Activated CD4-positive, alpha-beta memory T cell treated with anti-CD3 and anti-CD28 coated beads for 36 hours (primary cell): ENCODE measurements at places on chromosomes 11 and 22. TPM values are rescaled to one million over a fixed set of nuclear protein-coding genes. Genes with fewer than 3 reads are reported as not detected.
A peak's percentile ranks its signal among the peaks of the same experiment; 100 is the strongest.

DNA sequence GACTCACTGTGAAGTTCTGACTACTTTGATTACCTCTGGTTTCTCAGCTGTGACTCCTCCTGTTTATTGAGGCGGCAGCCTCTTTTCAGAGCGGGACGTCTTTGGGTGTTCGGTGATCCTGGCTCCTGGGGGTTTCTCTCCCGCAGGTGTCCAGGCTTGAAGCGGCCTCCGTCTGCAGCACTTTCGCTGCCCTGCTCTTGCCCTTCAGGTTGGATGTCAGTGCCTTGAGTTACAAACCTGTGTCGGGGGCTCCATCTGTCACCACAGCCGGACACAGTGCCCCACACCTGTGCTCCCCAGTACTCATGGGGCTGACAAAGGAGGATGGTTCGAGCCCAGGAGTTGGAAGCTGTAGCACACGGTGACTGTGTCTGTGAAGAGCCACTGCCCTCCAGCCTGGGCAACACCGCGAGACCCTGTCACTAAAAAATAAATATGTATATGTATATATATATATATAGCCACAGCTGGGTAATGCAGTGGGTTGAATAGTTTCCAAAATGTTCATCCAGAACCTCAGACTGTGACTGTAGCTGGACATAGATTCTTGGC lies 104.1 kb downstream of the BRD1 start:
- DNase-seq, result no peak

- DNase-seq, result no peak
Observed at GRCh38 chr22:20741008-20741633, 32.8 kb upstream of the SERPIND1 start.

- DNase-seq, result no peak
Observed at GRCh38 chr11:93020248-93021046, 51.0 kb downstream of the MTNR1B start.

DNA sequence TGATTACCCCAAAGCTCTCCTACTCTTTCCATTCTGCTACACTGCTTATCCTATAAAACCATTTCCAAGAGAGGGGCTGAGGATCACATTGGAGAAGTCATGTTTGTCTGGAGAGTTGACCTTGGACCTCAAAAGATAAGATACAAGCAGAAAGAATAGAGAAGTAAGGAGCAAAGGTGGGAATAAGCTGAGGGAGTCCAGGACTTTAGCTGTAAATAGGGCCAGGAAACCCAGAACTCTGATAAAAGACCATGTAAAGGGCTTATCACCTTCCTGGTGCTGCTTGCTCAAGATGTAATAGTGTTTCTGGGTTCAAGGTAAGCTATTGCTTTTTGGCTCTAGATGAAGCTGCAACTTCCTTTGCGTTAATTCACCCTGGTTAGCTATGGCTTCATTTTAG lies 32.8 kb upstream of the CCDC90B start:
- DNase-seq, result no peak

DNA sequence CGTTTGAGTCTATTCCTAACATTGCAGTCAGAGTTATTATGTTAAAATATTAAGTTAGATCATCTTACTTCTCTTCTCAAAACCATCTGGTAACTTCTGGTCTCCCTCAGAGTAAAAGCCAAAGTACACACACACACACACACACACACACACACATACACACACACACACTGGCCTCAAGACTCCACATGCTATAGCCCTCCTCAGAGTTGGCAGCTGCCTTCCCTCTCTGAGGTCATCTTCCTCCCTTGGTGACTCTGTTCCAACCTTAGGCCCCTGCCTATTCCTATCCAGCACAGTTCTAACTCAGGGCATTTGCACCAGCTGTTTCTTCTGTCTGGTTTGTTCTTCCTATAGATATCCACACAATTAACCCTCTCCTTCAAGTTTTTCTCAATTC lies 272.0 kb upstream of the SESN3 start:
- no peak for DNase-seq

GRCh38 chr22:37146051-37146385 lies 3.7 kb downstream of the IL2RB start:
- no peak for DNase-seq

GRCh38 chr11:134901955-134902918 lies 490.2 kb upstream of the B3GAT1 start:
- DNase-seq, result no peak

DNA sequence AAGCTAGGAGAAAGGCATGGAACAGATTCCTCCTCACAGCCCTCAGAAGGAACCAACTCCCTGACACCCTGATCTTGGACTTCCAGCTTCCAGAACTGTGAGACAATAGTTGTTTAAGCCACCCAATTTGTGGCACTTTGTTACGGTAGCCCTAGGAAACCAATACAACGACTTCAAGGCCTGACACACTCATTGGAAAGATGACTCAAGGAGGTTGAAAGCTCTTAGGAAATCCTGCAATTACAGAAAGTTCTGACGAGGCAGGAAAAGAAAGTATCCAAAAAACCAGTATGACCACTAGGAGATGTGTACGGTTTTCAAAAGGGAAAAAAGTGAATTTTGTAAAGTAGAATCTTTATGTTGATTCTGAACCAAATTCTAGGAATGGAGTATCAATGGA lies 161.4 kb downstream of the SWAP70 start:
- no peak for DNase-seq

DNA sequence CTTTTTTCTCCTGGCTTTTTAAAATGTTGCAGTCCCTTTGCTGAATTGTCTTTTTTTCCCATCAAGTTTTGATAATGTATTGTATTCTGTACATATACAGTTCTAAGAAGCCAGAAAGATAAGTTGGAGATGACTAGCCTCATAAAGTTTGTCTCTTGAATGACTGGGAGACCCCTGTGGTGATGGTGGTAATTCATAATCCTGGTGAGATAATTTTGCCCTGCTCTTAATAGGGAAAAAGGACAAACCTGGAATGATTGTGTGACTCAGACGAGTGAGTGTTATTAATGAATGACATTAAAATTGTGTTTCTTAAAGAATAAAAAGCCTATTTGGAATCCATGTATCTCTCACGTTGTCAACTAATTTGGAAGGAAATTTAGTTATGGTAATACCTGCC lies 1.2 kb downstream of the HIKESHI start:
- DNase-seq, result no peak

- DNase-seq, result no peak
Observed at GRCh38 chr11:79940165-79940564, 499.3 kb upstream of the TENM4 start.

DNA sequence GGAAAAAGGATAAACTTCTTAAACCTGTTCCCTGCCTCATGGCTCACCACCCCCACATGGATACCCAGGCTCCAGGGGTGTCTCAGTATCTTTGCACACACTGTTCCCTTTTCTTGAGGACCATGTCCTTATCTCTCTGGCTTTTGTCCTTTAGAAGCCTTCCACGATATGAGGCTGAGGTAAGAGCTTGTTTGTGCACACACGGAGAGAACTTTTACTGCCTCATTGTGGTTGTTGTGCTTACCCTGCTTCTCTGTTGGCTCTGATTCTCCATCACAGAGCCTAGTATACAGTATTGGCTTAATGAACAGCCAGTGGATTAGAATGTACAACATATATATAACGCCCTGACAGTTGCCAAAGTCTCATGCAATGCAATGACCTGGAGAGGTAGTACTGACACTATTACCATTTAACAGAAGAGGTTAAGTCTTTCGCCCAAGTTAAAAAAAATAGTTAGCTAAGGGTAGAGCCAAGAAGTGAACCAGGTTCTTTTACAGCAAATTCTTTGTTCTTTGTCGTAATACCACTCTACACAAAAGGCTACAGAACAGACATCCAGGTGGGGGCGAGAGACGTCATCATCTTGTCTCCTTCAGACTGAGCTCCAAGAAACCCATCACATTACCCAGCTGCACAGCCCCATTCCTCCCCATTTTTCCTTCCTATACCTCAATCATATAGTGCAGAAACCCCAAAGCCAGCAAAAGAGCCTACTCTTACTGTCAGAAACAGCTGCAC lies 117.3 kb downstream of the PLEKHA7 start:
- no peak for DNase-seq

DNA sequence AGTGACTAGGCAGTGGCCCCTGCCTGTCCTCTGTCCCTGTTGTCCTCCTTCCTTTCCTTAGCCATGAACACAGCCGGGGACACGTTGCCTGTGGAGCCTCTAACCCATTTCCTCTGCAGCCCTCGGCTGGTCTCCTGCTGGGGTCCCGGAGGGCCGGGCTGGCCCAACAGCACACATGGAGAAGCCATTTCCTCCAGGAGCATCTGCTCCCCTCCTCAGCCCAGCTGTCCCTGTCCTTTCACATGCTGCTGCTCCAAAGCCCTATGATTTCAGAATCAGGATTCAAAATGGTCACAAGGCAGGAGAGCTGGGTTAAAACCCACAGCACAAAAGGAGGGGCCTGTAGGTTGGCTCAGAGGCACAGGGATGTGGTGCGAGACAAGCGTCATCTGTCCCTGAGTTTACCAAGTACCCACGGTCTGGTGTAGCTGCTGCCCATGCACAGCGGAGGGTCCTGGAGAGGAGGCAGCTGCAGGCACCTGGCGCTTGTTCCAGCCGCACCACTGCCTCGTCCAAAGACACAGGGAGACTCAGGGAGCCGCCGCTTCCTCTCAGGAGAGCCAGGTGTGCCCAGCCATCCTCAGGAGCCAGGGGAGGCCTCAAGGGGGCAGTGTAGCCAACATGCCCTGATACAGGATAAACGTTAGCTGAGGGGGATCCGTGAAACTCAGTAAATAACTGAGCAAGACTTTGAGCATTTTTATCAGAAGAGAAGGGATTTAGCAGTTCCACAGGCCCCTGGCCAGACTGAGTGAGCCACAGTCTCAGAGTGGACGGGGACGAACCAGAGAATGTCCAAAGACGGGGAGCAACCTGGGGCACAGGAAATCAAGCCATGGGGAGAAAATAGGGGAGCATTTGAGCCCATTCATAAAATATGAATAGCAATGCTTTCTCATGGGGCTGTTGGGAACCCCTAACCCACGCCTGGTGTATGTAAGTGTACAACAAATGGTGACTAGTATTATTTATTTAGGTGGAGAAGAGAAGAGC lies 3.9 kb upstream of the VSIG10L2 start:
- peak; percentile 69 for DNase-seq

DNA sequence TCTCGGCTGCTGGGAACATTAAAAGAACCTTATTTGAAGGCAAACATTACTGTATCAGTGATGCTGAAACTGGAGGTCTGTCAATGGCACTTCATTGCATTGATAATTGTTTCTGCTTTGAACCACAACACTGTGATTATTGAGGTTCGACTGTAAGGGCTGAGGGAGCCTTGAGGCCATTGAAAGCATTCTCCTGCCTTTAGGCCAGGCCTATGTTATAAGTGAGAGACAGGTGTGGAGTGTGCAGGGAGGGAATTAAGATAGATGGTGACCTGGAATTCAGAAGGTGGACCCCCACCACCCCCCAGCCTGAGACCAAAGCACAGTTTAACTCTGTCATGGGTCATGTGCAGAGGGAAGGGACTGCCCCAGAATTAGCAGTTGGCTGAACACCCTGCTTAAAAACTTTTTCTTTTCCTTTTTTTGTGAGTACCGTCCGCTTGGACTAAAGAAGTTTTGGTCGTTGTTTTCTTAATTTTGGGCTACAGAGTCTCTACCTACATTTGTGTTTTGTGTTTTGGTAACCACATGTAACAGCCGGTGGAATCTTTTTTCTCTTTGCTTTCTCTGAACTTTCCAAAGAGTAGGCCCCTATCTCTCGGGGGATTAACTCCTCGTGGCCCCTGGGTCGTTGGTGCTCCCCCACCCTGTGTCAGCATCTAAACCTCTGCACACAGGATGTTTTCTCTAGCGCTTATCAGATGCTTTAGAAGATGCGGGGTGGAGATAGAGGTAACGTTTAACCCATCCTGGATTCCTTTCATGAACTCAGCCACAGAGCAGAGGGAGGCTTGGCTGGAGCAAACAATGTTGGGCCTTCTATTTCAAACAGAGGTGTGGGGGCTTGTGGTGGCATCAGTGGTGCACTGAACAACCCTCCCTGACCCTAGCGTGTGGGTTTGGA lies 43.7 kb downstream of the ZBTB16 start:
- no peak for DNase-seq

DNA sequence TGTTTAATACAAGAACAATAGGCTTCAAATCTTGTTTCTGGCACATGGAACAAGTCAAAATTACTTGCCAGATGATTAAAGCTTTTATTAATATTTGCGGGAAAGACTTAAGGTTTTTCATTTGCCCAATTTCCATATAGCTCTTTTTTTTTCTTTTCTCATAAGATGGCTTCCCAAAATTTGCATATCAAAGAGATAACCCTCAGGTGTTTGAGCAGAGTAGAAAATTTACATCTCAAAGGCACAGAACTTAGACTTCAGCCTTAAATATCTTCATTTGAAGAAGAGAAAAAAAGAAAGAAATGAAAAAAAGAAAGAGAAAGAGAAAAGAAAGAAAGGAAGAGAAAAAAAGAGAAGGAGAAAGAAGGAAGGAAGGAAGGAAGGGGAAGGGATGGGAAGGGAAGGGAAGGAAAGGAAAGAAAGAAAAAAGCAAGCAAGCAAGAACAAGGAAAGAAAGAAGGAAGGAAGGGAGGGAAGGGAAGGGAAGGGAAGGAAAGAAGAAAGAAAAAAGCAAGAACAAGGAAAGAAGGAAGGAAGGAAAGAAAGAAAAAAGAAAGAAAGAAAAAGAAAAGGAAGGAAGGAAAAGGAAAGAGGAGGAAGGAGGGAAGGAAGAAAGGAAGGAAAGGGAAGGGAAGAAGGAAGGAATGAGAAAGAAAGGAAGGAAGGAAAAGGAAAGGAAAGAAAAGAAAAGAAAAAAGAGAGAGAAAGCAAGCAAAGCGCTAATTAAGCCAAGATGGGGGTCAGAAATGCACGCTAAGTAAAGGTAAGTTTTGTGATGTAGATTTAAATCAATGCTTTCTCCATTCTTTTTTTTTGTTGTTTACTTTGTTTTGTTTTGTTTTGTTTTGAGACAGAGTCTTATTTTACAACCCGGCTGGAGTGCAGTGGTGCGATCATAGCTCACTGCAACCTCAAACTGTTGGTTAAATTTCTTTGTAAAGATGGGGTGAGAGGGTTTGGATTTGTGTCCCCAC lies 20.2 kb upstream of the IFITM3 start:
- no peak for DNase-seq

DNA sequence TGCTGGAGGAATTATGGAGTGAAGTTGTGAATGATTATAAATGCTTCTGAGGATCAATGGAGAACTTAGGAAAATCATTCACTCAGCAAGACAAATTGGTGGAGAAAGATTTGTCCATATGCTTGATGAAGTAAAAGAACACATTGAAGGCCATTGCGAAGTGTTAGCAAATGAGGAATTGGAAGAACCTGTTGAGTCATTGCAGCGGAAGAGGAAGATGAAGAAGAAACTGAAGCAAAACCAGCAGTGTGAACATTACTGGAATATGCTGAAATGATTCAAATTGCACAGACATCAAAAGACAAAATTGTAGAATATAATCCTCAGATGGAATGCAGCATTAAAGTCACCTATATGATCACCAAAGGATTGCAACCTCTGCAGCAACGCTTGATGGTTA lies 168.1 kb downstream of the ADAMTS15 start:
- DNase-seq, result no peak

DNA sequence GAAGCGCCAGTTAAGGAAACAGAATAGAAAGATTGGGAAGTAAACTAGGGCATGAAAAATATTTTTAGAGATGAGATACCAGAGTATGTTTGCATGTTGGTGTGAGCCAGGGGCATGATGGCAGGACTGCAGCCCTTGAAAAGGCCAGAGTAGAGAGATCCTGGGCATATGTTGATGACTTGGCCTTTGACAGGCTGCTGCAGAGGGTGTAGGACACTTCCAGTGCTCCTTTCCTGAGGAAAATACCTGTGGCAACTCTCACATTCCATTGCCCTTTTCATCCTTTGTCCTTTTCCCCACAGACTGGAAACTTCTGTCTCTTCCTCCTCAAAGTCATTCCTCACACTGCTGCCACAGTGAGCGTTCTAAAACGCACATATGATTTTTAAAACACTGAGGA lies 150.7 kb upstream of the CCDC90B start:
- no peak for DNase-seq

CNGA4 gene
- not detected for total RNA-seq

MUC5AC gene
- total RNA-seq, result not detected

KRTAP5-2 gene
- not detected for total RNA-seq
